ENCODE measurements at places on chromosomes 4 and X. TPM values are rescaled to one million over a fixed set of nuclear protein-coding genes. Genes with fewer than 3 reads are reported as not detected.

DNA sequence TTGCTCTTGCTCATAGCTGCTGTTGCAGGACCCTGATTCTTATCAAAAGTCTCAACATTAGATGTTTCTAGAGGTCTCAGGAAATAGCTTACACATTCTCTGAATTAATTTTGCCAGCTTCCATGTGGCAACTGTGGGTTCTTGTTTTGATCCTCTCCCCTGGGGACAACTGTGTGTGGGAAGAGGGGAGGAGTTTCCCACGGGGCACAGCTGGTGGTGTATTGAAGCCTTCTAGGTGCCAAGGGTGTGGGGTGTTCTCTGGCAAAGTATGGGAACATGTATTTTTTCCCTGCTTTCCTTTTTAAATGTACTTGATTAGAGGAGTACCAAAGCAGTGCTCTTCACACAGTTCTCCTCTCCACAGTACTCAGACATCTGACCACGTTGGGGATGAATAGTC is 212.7 kb downstream of the RPA4 start:
- DNase-seq = no peak

MAGEC3 gene
- total RNA-seq = not detected

- no peak for DNase-seq
Measured at GRCh38 chr4:75412746-75413145, 101.5 kb downstream of the RCHY1 start.

MTNR1A gene
- total RNA-seq = 0.34 TPM

DNA sequence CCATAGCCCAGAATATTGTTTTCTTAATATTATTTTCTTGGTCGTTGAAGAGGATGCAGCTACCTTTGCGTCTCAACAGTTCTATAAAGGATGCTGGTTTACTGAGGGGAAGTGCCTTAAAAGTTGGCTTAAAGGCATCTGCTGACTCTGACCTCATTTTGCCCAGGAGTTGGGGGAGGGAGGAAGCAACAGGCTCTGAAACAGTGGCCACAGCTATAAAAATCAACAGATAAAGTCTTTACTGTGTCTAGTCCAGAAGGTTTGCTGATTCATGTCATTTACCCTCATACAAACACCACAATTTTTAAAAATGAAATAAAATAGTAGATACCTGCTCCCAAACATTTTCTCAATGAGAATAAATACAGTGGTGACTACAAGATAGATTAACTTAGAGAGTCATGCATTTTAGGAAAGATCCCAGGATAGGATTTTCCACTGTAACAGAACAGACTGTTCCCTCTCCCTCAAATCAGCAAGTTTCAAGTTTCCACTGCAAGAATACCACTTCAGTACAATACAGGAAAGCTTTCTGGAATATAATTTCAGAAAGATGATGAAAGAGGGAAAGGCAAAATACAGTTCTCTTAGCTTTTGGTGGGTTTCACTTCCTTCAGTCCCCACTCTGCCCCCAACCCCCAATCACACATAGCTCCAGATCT is 1.9 kb downstream of the PHKA1 start:
- DNase-seq = no peak

DNA sequence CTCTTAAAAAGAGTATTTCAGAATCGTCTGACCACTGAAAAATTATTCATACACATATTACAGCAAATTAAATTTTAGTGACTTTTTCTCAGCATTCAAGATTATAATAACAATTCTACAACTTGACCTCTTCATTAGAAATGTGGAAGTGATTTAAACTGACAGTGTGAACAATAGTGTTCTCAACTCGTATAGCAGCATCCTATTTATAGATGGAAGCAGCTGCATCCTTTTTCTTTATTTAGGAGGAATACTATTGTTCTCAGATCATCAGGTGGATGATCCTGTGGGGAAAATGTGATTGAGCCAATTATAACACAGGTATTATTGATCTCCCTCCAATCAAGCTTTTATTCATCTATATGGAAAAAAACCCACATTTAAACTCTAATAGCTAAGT is 56.7 kb downstream of the RAPGEF2 start:
- DNase-seq = no peak
